ENCODE measurements at places on chromosomes 3 and 15.

GRCh38 chr3:190265796-190266195 is 56.5 kb downstream of the CLDN1 start:
- DNase-seq: no peak

DNA sequence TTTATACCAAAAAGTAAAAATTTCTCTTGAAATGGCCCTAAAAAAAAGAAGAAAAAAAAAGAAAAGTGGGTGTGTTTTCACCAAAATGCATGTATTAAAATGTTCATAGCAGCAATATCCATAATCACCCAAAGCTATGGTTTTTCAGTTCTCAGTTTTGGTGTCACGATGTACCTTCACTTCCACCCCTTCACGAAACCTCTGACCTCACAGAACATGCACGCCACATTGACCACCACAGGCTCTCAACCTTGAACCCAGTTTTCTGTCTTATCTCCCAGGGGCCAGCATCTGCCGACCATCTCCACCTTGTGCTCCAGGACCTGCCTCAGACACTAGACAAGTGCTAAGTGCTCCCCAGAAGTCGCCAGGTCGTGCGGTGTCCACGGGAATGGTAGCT is 30.4 kb downstream of the COLQ start:
- no peak for DNase-seq

- no peak for DNase-seq
Measured at GRCh38 chr15:77243716-77244401, 172.9 kb upstream of the TSPAN3 start.

GRCh38 chr3:51712038-51712420 is 5.2 kb downstream of the GRM2 start:
- no peak for DNase-seq

DNA sequence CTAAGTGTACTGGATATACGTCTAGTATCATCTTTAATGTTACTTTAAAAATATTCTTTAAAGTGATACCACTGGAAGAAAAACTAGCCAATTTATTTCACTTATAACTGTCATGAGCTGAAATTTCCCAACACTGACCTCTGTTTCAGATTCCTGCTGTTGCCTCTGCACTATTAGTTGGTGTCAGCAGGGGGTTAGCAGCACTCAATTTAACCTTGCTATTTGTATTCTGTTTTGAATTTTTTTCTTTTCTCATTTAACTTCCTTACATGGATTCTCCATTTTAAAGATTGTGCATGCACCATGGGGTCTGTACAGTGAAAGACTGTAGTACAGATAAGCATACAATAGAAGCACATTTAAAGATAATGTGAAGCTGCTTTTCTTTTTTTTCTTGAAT is 169.2 kb downstream of the UBE2E2 start:
- DNase-seq: no peak

Measured in stimulated activated CD4-positive, alpha-beta T cell treated with anti-CD3 and anti-CD28 coated beads, Interleukin-15, amount 100 ng/mL, for 1 hour (primary cell).